ENCODE measurements at places on chromosomes 12 and 14. TPM values are rescaled to one million over a fixed set of nuclear protein-coding genes. Genes with fewer than 3 reads are reported as not detected.
A peak's percentile ranks its signal among the peaks of the same experiment; 100 is the strongest.

- H3K4me1 ChIP-seq, result 0 out of 2 replicates have a peak, but pooled peaks cover 3% of the 10 kb centered on the region
- H3K27ac ChIP-seq, result no peak overlapping the region
- no peak for DNase-seq
- H3K27me3 ChIP-seq, result no peaks in the 10 kb centered on the region
- no peak overlapping the region for H3K4me3 ChIP-seq
These were observed 21.5 kb upstream of the RAP1B start for GRCh38 chr12:68589194-68589593.

TMEM229B gene
- total RNA-seq, result 0.22 TPM

DNA sequence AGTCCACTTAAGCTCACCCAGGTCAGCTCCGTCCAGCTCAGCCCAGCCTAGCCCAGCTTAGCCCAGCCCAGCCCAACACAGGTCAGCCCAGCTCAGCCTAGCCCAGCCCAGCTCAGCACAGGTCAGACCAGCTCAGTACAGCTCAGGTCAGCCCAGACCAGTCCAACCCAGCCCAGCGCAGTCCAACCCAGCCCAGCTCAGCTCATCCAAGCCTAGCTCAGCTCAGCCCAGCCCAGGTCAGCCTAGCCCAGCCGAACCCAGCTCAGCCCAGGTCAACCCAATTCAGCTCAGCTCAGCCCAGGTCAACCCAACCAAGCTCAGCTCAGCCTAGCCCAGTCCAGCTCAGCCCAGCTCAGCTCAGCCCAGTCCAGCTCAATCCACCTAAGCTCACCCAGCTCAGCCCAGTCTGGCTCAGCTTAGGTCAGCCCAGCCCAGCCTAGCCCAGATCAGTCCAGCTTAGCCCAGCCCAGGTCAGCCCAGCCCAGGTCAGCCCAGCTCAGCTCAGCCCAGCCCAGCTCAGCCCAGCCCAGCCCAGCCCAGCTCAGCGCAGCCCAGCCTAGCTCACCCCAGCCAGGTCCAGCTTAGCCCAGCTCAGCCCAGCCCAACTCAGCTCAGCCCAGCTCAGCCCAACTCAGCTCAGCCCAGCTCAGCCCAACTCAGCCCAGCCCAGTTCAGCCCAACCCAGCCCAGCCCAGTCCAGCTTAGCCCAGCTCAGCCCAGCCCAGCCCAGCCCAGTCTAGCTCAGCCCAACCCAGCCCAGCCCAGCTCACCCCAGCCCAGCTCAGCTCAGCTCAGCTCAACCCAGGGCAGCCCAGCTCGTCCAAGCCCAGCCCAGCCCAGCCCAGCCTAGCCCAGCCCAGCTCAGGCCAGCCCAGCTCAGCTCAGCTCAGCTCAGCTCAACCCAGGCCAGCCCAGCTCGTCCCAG is 184.0 kb downstream of the TMEM121 start:
- H3K4me1 ChIP-seq, result no peaks in the 10 kb centered on the region
- H3K4me3 ChIP-seq, result no peak overlapping the region
- DNase-seq, result no peak
- H3K36me3 ChIP-seq, result peaks cover 3% of the 10 kb centered on the region
- no peaks in the 10 kb centered on the region for H3K27me3 ChIP-seq

PRKD1 gene
- total RNA-seq, result 2.7 TPM

DNA sequence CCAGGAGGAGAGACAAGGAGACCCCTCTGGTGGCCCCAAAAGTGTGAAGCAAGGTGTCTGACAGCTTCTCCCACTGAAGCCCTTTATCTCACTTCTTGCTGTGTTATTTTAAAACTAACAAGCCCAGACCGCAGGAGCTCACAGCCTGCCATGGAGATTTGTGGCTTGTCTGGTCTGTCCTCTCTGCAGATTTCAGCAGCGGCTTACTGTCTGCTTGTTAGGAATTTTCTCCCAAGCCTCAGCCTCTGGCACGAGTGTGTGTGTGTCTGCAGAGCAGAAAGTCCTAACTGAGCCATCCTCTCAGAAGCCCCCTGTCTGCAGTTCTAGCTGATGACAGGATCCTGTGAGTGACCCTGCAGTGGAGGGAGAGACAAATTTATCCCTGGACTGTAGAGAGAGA is 87.9 kb upstream of the HSPB8 start:
- H3K36me3 ChIP-seq, result no peaks in the 10 kb centered on the region
- H3K4me1 ChIP-seq, result peaks cover 22% of the 10 kb centered on the region
- H3K27ac ChIP-seq, result no peak overlapping the region
- H3K27me3 ChIP-seq, result no peaks in the 10 kb centered on the region
- no peak overlapping the region for H3K4me3 ChIP-seq
- no peak for DNase-seq

- H3K36me3 ChIP-seq, result peaks cover 75% of the 10 kb centered on the region
- H3K27ac ChIP-seq, result no peak overlapping the region
- no peaks in the 10 kb centered on the region for H3K27me3 ChIP-seq
- no peak overlapping the region for H3K4me3 ChIP-seq
These were observed 22.5 kb downstream of the YBX3 start for GRCh38 chr12:10700581-10700980.

DNA sequence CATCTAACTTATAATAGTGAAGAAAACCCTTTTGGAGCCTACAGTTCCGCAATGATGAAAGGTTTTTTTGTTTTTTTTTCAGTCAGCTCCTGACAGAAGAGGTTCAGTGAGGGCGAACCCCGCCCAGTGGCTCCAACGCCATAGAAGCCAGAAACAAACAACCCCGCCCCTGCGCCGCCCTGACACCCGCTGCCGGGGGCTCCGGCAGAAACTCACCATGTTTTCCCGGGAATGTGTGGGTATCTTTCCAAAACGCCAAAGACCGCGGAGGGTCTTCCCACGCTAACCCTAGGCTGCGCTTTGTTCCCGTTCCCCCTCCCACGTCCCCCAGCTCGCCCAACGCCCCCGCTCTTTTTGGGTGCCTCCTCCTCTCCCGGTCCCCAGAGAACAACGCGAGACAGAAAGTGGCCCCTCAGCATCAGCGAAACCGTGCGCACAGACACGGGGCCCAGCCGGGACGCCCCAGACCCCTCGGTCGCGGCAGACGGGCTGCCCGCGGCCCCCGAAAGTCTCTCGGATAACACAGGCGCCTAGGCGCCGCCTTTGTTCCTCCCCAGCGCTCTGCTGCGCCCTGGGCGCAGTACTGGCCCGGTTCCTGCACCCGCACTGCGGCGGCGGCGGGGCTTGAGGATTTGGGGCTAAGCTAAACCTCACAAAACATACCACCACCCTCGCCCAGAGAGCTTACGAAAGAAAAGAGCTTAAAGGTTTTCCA is 522 bp downstream of the TUBA1A start:
- no peaks in the 10 kb centered on the region for H3K27me3 ChIP-seq
- H3K36me3 ChIP-seq, result peaks cover 22% of the 10 kb centered on the region
- H3K4me1 ChIP-seq, result no peaks in the 10 kb centered on the region

DNA sequence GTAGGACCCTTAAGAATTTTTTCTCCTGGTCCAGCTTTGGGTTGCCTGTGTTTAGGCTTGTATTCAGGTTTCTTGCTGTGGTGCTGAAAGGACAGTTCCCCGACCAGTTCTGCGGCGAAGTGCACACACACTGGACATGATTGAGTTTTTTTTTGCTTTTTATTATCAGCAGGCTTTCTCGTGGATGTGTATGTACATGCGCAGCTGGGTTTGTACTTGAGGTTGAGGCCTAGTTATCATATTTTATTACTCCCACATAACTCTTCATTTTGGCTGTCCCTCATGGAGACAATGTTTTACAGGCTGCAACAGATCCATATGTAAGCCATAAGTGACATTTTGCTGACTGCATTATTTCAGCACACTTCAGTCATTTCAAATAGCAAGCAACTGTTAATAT is 2.5 kb downstream of the SCN8A start:
- DNase-seq, result no peak
- H3K27me3 ChIP-seq, result no peaks in the 10 kb centered on the region
- H3K27ac ChIP-seq, result no peak overlapping the region
- peaks cover 2% of the 10 kb centered on the region for H3K4me1 ChIP-seq
- H3K36me3 ChIP-seq, result no peaks in the 10 kb centered on the region
- H3K4me3 ChIP-seq, result no peak overlapping the region

CCDC198 gene
- total RNA-seq, result not detected

B4GALNT3 gene
- 23.3 TPM for total RNA-seq

KCNH3 gene
- 0.26 TPM for total RNA-seq

HIF1A gene
- 147 TPM for total RNA-seq

DNA sequence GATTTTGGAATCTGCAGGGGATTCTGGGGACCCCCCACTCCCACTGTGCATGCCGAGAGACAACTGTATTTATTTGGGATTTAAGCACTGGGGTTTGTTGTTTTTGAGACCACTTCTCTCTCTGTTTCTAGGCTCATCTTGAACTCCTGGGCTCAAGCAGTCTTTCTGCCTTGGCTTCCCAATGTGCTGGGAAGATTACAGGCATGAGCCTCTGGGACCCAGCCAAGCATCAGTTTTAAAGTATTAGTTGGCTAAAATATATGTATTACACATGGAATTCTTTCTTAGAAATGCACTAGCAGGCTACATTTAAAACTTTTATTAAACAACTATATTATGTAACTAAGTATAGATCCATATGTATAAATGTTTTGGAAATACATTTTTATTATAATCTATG is 78.3 kb downstream of the AEBP2 start:
- no peak overlapping the region for H3K4me3 ChIP-seq
- H3K27ac ChIP-seq, result no peak overlapping the region
- H3K36me3 ChIP-seq, result peaks cover 45% of the 10 kb centered on the region
- peaks cover 2% of the 10 kb centered on the region for H3K4me1 ChIP-seq

DNA sequence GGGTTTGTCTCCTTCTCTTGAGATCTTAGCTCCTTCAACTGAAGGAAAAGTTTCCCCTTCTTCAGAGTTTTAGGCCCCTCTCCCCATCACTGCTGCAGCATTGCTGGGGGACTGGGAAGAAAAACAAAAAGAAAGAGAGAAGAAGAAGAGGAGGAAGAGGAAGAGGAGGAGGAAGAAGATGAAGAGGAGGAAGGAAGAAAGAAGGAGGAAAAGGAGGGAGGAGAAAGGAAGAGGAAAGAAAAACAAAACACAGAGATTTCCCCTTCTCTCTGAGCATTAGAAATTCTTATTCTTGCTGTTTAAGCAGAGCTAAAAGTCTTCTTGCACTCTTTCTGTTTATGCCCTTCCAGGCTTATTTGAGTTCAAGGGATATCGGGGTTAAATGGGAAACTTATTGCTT is 219.8 kb upstream of the AMIGO2 start:
- no peak overlapping the region for H3K4me3 ChIP-seq
- no peaks in the 10 kb centered on the region for H3K36me3 ChIP-seq
- no peaks in the 10 kb centered on the region for H3K27me3 ChIP-seq
- no peak overlapping the region for H3K27ac ChIP-seq
- no peaks in the 10 kb centered on the region for H3K4me1 ChIP-seq
- no peak for DNase-seq

DNA sequence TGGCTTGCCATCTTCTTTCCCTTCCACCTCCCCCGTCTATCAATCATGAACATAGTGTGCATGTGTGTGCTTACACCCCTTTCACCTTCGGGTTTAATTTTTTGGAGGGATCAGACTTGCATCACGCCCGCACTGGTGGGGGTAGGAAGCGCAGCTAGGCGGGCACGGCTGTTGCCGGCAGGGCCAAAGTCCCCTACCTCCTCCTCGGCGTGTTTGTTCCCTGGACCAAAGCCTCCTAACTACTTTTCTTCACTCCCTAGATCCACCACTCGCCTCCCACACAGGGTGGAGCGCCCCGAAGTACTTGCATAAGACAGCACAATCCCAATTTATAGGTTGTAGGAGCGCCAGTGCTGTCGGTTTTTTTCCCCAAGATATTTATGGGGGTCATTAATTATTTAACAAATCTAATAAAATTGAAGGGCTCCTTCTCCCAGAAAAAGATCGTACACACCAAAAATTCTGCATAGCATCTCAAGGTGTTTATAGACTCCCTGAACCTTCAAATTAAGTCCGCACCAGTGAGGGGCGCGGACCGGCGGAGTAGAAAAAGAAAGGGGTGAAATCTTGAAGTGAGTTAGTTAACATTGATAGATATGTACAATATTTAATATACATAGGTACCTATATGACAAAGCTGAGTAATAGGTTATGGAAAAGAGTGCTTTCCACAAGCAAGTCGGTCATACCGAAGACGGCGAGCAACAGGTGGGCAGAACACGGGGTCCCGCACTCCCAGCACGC is 717 bp downstream of the PKP2 start:
- H3K27ac ChIP-seq, result no peak overlapping the region
- no peaks in the 10 kb centered on the region for H3K27me3 ChIP-seq
- peaks cover 9% of the 10 kb centered on the region for H3K4me1 ChIP-seq
- H3K36me3 ChIP-seq, result no peaks in the 10 kb centered on the region
- peak; percentile 51 for DNase-seq
